ENCODE measurements at places on chromosomes 3 and 15. TPM values are rescaled to one million over a fixed set of nuclear protein-coding genes. Genes with fewer than 3 reads are reported as not detected.
A peak's percentile ranks its signal among the peaks of the same experiment; 100 is the strongest.

DNA sequence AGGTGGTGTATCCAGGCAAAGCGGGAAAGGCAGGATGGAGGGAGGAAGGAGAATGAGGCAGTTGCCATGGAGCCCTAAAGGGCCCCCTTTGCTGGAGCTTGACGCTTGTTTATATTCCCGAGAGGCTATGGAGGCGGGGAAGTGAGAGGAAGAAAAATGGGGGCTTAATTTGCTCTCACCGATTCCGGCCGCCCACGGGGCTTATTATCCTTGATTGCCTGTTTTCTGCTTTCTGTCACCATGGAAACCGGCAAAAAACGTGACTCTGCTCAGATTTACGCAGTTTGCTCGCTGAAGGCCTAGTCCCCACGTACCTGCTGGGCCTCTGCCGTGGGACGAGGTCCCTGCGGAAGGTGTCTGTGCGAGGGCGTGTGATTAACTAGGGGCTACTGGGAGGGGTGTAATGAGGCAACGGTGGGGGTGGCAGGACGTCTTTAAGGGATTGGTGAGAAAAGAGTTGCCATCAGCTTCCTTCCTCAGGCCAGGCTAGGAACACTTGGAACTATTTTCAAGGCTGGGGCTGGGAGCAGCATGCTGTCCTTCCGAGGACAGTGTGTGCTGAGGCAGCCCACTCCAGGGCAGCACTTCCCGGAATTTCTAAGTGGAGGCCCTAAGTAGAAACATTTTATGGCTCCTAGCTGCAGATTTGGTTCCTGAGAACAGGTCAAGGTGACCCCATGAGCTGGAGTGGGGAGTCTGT lies 110.8 kb upstream of the NDN start:
- DNase-seq: no peak

GRCh38 chr3:194481103-194481502 lies 5.7 kb downstream of the ATP13A3 start:
- peak; percentile 80 for DNase-seq

GRCh38 chr3:191476066-191476772 lies 15.3 kb downstream of the PYDC2 start:
- DNase-seq: peak; percentile 10

DNA sequence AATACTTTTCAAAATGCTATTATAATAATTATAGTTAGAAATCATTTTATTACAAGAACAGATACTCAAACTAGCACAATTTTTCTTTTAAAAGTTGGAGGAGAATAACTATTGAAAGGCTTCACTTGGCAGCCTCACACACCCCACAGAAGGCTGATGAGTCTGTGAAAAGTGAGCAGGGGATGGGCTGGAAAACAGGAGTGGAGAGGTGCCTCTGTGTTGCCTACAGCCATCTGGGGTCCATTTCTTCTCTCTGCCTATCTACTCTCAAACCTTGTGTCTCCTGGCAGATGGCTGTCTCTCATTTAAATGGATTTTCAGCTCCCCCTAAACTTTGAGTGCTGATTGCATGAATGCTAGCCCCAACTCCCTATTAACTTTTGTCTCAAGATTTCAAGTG lies 230.8 kb downstream of the CLSTN2 start:
- no peak for DNase-seq

- no peak for DNase-seq
These were observed 4.2 kb downstream of the PLCL2 start for GRCh38 chr3:16888785-16889607.

DNA sequence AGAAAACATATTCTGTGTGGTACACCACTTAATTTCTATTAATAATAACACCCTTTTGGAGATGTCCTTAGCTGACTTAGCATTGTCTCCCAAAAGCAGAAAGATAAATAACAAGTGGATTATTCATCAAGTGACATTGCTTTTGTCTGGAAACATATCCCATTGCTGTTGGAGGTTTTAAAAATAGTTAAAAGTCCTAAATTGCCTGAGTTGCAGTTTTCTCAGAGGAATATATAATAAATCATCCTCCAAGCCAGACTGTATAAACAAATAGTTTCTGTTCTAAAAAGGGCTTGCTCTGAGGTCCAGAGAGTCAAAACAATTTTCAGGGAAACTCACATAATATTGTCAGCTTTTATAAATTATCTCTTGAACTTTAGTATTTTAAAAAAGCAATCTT lies 60.4 kb upstream of the CD96 start:
- peak; percentile 55 for DNase-seq

DNA sequence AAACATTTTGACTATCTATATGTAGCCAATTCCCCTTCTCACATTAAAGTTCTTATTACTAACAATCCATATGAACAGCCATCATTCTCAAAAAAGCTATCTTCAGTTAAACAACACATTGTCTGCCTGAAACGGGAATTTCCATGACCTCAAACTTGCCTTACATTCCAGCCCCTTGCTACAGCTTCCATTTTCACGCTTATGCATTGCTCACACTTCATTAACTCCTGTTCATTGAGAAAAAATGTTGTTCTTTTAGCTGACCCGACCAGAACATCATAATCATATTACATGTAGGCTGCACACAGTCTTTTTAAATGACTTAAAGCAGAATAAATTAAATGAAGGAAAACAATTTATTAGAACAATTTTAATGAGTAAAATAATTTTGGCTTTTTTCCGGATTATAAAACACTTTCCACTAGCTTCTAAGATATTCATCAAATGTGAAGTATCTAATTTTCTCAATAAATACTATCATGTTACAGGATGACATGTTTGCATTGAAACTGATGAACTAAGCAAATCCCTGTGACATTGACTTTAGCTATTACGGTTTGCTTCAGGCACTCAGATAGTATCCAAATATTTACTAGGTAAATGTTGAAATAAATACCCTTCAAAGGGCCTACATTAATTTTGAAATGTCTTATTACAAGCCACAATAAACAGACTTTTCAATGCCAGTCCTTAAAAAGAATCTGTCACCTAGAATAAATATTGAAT lies 49.9 kb downstream of the P3H2 start:
- DNase-seq: no peak

- no peak for DNase-seq
These were observed 214.0 kb upstream of the RARB start for GRCh38 chr3:25214034-25214433.

GRCh38 chr15:75353604-75354003 lies 6.8 kb downstream of the NEIL1 start:
- DNase-seq: no peak

- DNase-seq: no peak
These were observed 4.1 kb upstream of the CLDN1 start for GRCh38 chr3:190326361-190326760.

GRCh38 chr3:106341087-106341486 lies 472.3 kb upstream of the CBLB start:
- DNase-seq: peak; percentile 19

GRCh38 chr3:36244728-36245127 lies 135.6 kb upstream of the STAC start:
- peak; percentile 7 for DNase-seq

The MGLL gene
- total RNA-seq: 8.3 TPM

The ITIH3 gene
- total RNA-seq: under 0.01 TPM

The SPTSSB gene
- total RNA-seq: not detected

The GOLGA8T gene
- total RNA-seq: not detected

The ST3GAL6 gene
- 2.3 TPM for total RNA-seq

The CHST14 gene
- total RNA-seq: 14.9 TPM

The CSTA gene
- 15.2 TPM for total RNA-seq

The SELENOK gene
- total RNA-seq: 18.3 TPM

The DYNLT2B gene
- 22.1 TPM for total RNA-seq

The PATL2 gene
- 0.72 TPM for total RNA-seq

The C2CD4A gene
- not detected for total RNA-seq

Measured in fibroblast of the aortic adventitia (primary cell).